ENCODE measurements at places on chromosomes 2 and 18.
A peak's percentile ranks its signal among the peaks of the same experiment; 100 is the strongest.

GRCh38 chr2:102155703-102156515 is 13.4 kb downstream of the IL1R1 start:
- peak; percentile 25 for DNase-seq

- DNase-seq, result peak; percentile 50
Measured at GRCh38 chr2:180130403-180130802, 123.3 kb upstream of the CWC22 start.

GRCh38 chr18:78908462-78909260 is 71.0 kb upstream of the SALL3 start:
- no peak for DNase-seq

- DNase-seq, result no peak
Measured at GRCh38 chr2:28670856-28671255, 80.8 kb upstream of the PPP1CB start.

- DNase-seq, result no peak
Measured at GRCh38 chr2:239679755-239680154, 278.9 kb upstream of the HDAC4 start.

- no peak for DNase-seq
Measured at GRCh38 chr2:133123904-133124303, 444.4 kb downstream of the NCKAP5 start.

GRCh38 chr18:8559612-8560186 is 49.5 kb upstream of the RAB12 start:
- DNase-seq, result no peak

GRCh38 chr18:47930199-47930930 is at the start of gene SMAD2:
SMAD2 (minus strand) TSS chr18:47930659; CDS start chr18:47896756, 33,903 bp downstream.
- no peak for DNase-seq

DNA sequence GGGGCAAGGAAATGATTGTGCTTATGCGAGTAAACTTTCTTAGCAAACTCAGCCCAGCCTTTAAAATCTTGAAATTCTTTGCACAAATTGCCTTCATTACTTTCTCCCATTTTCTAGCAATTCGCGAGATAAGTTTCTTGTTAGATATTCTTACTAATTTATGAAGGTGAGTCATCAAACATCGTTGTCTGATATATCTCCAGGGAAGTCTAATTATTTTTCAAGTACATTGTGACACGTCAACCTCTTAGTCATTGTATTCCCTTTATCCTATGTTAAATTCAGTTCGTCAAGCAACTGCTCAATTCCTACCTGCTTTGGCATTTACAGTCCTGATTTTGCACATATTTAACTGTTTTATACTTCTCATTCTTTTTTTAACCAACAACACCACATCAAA is 854.5 kb upstream of the CRIM1 start:
- DNase-seq, result no peak

- DNase-seq, result no peak
Measured at GRCh38 chr2:52668724-52669123, 1098.9 kb upstream of the CHAC2 start.

GRCh38 chr2:131035112-131035825 is 58.0 kb downstream of the FAM168B start:
- peak; percentile 22 for DNase-seq

DNA sequence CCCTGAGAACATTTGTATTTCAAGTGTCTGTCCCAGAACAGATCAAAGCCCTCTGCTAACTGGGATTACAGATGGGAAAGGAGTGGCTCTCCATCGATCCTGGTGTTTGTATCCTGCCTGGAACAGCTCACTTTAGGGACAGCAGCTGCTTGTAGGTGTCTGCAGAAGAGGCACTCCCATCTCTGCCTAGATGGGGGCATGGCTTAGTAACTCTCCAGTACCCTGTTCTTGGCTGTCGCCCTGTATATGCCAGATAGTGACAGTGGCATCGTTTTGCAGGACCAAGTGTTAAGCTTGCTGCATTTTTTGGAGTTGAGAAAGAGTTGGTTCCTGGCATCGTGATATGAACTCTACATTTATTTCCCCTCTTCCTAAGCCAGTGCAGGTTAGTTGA is 189.9 kb downstream of the SH3RF3 start:
- DNase-seq, result no peak

DNA sequence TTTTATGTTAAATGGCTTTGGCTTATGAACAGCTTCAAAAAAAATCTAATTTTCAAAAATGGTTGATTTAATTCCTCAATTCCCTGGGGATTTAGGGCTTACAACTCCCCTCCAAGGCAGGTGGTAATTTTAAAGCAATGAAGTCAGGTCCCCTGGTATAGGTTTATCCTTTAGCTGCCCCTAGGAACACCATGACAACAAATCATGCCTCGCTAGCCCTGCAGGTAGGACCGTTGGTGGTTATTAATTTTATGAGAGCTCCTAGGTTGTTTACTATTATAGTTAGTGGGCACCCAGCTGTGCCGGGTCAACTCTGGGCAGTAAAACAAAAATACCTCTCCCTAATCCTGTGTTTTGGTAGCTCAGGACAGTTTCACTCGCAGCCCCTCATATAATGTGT is 26.2 kb upstream of the MBOAT2 start:
- DNase-seq, result no peak

- DNase-seq, result no peak
Measured at GRCh38 chr2:167333245-167333644, 445.0 kb downstream of the XIRP2 start.

- DNase-seq, result no peak
Measured at GRCh38 chr2:217909156-217909820, 93.5 kb downstream of the TNS1 start.

GRCh38 chr18:10249801-10250200 is 204.6 kb upstream of the APCDD1 start:
- DNase-seq, result no peak

DNA sequence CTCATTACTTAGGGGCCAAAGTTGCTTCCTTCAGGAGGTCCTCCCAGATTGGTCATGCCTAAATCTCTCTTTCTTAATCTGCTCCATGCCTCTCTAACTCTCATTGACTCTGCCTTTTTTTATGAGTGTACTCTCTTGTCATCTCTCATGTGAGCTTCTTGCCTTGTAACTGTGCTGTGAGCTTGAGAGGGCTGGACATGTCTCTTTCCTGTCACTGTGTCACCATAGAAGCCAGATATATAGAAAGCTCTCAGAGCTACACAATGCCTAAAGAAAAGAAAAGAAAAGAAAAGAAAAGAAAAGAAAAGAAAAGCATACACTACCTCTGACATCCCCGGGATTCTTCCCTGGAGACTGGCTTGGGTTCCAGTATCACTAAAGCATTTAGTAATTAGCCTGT is 161.5 kb upstream of the SKOR2 start:
- no peak for DNase-seq

DNA sequence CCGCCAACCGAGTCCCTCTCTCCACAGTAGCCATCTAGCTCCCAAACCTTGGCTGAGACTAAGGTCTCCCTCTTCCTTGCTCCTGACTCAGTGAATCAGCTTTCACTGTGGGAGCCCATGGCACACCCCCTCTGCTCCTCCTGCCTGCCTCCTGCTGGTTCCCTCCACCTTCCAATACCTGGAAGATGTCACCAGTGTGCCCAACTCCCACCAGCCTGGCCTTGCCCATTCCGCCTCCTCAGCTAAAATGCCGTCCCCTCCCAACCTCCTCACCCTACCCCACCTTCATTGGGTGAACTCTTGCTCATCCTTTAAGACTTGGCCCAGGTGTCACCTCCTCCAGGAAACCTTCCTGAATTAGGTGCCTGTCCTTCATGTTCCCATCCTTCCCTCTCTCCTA is 129.9 kb upstream of the SMAD2 start:
- DNase-seq, result no peak

- DNase-seq, result peak; percentile 48
Measured at GRCh38 chr2:196291873-196292800, 120.8 kb upstream of the STK17B start.

GRCh38 chr18:46310258-46310657 is 206.1 kb downstream of the HAUS1 start:
- no peak for DNase-seq

GRCh38 chr2:111128096-111128495 is 7.4 kb downstream of the BCL2L11 start:
- DNase-seq, result no peak

GRCh38 chr2:62293490-62294271 is 97.8 kb downstream of the B3GNT2 start:
- no peak for DNase-seq

GRCh38 chr2:86140969-86141392 is 34.9 kb downstream of the PTCD3 start:
- no peak for DNase-seq

DNA sequence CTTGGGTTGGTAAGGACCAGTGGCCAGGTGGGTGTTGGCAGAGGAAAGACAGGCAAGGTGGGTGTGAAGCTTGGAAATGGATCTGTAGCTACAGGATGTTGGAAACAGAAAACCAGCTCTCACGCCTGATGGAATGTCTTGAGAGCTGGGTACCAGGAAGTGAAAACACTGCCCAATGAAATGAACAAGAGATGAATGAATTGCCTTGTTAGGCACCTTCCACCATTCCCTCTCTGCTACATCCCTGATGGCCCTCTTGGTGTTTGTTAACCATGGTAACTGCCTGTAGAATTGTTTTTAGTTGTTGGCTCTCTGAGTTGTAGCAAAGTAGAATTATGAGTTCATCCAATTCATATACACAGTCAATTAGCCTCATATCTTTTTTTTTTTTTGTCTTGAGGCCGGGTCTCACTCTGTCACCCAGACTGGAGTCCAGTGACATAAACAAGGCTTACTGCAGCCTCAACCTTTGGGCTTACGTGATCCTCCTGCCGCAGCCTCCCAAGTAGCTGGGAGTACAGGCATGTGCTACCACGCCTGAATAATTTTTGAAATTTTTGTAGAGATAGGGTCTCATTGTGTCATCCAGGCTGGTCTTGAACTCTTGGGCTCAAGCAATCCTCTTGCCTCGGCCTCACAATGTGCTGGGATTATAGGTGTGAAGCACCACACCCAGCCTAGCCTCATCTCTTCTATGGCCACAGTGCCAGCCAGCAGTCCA is 9.5 kb downstream of the KCMF1 start:
- DNase-seq, result peak; percentile 25

GRCh38 chr18:33781429-33781828 is 203.4 kb downstream of the ASXL3 start:
- DNase-seq, result no peak

All from EH (cell line).